ENCODE measurements at places on chromosomes 2 and 18. TPM values are rescaled to one million over a fixed set of nuclear protein-coding genes. Genes with fewer than 3 reads are reported as not detected.

Gene ELOA2
- not detected for total RNA-seq

Gene PLCD4
- 1.8 TPM for total RNA-seq

Gene TTN
- under 0.01 TPM for total RNA-seq

GRCh38 chr18:46080156-46080555, 8.1 kb upstream of the PSTPIP2 start:
- DNase-seq = no peak

DNA sequence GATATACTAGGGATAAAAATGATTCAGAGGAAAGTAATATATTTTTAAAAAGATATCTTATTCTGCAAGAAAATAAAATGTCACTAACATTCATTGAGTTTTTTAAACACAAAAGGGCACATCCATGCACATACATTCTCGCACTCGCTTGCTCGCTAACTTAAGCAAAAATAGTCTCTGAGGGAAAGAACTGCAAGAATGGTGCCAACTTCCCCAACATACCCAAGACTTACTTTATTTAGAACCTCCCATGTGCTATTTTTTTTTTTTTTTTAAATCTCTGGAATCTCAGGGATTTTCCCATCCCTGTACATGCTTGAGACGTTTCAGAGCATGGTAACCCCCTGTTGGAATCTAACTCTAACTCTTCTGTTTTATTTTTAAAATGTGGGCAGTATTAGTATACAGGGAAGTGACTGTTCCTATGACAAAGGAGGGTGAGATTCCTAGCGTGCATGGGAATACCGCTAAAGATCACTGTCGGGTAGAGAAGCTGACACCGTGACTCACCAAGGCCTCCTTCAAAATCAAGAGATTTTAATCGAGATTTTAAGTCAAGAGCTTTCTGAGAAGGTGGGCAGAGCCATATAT, 187.9 kb upstream of the ZEB2 start:
- no peak for DNase-seq

- peak; percentile 57 for DNase-seq
These were observed 66.3 kb downstream of the LIPG start for GRCh38 chr18:49628119-49628518.

GRCh38 chr18:44869533-44869932, 188.8 kb downstream of the SETBP1 start:
- no peak for DNase-seq

GRCh38 chr2:163312713-163313112, 423.1 kb downstream of the FIGN start:
- no peak for DNase-seq

- no peak for DNase-seq
These were observed 58.2 kb upstream of the DYNC1I2 start for GRCh38 chr2:171629113-171629512.

- DNase-seq = no peak
These were observed 860 bp upstream of the CD8A start for GRCh38 chr2:86791573-86791972.

DNA sequence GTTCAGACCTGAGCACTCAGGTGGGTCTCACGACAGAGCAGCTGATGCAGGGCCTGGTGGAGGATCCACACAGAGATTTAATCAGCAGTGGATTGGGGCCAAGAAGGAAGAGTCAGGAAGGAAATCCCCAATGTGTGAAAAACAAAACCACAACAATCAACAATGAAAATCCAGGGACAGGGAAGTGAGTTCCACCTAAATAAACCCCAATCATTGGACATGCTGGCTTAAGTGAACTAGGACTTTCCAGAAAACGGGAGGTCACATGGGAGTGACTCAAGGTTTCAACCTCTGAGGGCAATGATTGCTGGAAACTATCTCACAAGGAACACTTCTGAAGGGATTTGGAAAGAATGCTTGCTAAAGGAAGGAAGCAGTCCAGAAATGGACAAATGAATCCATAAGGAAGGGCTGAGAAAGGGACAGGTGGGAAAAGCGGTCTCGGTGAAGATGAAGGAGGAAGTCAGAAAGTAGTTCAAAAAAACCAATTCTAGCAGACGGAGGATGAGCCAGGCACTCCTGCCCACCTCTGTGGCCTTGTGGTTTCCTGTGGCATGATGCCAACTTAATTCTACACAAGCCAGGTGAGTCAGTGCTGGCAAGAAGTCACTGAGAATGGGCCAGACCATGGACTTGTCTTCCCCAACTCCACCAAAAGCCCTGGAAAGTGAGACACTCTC, 15.4 kb upstream of the XDH start:
- peak; percentile 97 for DNase-seq

- DNase-seq = no peak
These were observed 383.7 kb upstream of the SLC14A2 start for GRCh38 chr18:45231617-45232016.

GRCh38 chr2:180707884-180708205, 272.6 kb upstream of the UBE2E3 start:
- DNase-seq = peak; percentile 96

Measured in mammary epithelial cell (primary cell).